ENCODE measurements at places on chromosomes 2 and 18. TPM values are rescaled to one million over a fixed set of nuclear protein-coding genes. Genes with fewer than 3 reads are reported as not detected.

- DNase-seq: no peak
These were observed 183.7 kb downstream of the GFPT1 start for GRCh38 chr2:69203166-69203985.

The OTOS gene
- total RNA-seq: not detected

DNA sequence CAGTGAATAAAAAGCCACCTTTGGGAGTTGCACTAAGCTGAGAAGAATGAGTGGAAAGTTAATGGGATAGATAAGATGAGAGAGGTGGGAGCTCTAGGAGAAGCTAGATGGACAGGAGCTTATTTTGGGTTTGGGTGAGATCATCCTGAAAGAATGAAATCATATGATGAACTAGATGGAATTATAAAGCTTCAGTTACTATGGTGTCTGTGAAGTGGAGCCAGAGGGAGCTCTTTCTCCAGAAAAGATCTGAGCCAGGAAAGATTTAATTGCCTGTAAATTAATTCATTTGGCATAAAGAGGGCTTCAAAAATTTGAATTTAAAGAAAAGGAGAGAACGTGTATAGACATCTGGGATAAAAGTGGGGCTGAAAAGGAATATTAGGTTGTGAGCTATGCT lies 10.3 kb downstream of the DNAH6 start:
- DNase-seq: no peak

- no peak for DNase-seq
These were observed 909.2 kb upstream of the FANCL start for GRCh38 chr2:59150217-59150849.

The TMEM17 gene
- total RNA-seq: 2.4 TPM

The GKN2 gene
- total RNA-seq: not detected

DNA sequence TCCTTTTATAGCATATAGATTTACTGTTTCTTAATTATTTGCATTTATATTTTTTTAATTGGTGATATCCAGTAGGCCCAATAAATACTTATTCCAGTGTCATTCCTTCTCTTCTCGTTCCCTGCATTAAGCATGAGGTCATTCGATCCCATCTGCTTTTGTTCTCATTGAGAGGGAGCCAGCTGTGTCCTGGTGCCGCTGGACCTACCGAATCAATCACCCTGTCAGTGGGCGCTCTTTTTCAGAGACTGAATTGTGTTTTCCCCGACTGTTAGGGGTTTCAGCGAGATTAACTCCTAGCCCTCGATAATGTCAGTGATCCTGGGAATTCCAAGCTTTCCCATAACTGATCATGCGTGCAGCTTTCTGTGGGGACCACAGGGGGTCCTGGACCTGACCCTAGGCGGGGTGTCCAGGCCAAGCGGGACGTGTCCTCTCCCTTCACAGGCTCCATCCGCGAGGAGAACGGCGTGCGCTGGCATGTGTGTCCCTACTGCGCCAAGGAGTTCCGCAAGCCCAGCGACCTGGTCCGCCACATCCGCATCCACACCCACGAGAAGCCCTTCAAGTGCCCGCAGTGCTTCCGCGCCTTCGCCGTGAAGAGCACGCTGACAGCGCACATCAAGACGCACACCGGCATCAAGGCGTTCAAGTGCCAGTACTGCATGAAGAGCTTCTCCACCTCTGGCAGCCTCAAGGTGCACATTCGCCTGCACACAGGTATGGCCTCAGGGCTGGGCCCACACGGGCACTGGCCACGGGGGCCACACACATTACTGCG lies 72.4 kb downstream of the ZNF236 start:
- DNase-seq: no peak

GRCh38 chr2:231692847-231693246 lies 15.5 kb upstream of the PTMA start:
- no peak for DNase-seq

GRCh38 chr18:43484710-43485109 lies 207.4 kb upstream of the SYT4 start:
- no peak for DNase-seq

- no peak for DNase-seq
These were observed 343.4 kb downstream of the GPD2 start for GRCh38 chr2:156779416-156780120.

DNA sequence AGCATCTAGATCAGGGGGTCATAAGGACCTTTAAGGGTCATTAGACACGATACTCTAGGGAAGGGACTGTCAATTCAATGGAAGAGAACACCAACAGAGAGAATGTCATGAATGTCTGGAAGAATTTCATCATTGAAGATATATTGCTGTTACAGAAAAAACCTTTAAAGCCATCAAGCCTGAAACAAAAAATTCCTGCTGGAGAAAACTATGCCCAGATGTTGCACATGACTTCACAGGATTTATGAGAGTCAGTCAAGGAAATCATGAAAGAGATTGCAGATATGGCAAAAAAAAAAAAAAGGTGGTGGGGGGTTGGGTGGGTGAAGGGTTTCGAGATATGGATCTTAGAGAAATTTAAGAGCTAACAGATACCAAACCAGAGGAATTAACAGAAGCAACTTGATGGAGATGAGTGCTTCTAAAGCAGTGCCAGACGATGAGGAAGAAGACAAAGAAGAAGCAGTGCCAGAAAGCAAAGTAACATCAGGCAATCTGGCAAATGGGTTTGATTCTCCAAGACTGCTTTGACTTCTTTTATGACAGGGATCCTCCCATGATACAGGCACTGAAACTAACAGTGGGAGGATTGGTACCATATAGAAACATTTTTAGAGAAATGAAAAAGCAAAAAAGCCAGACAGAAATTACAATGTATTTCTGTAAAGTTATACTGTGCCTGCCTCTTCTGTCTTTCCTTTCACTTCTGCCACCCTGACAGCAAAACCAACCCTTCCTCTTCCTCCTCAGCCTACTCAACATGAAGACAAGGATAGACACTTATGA lies 28.5 kb downstream of the MAP4K3 start:
- peak; percentile 67 for DNase-seq

The SFT2D3 gene
- 9.2 TPM for total RNA-seq

DNA sequence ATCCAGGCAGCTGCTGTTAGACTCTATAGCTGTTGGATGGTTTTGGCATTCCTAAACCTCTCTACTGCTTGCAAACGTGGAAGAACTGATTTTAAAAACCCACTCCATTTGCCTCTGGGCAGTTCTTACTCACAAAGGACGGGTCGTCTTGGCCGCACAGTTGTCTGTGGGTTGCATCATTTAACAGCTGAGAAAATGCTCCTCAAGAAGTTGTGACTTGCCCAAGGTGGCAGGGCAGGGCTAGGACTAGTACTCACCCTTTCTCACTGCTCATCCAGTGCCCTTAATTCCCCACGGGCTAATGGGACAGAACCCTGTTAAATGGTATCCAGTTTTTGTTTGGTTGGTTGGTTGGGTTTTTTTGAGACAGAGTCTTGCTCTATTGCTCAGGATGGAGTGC lies 997 bp upstream of the DRC1 start:
- DNase-seq: no peak
